Brain microvascular endothelial cell (primary cell): ENCODE measurements at places on chromosomes 7 and 10.

- DNase-seq = no peak
Measured at GRCh38 chr7:156768698-156769472, 124.1 kb downstream of the LMBR1 start.

DNA sequence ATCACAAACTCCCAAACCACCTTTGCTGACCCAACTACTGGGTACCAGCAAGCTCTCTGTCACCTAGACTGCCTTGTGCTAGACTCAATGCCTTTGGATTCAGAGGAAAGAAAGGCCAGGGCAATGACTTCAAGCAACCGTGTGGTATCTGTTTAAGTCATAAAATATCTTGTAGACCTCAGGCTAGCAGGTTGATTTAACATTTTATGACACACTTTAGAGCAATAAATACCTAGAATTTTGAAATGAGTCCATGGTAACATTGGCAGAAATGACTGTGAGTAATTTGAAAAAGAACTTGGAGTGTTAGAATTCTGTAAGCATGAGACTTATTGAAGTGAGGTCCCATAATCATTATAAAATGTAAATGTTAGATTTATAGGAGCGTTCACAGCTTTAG is 87.2 kb downstream of the TWIST1 start:
- DNase-seq = no peak

- peak; percentile 36 for DNase-seq
Measured at GRCh38 chr10:84706875-84707274, 378.5 kb downstream of the CCSER2 start.

DNA sequence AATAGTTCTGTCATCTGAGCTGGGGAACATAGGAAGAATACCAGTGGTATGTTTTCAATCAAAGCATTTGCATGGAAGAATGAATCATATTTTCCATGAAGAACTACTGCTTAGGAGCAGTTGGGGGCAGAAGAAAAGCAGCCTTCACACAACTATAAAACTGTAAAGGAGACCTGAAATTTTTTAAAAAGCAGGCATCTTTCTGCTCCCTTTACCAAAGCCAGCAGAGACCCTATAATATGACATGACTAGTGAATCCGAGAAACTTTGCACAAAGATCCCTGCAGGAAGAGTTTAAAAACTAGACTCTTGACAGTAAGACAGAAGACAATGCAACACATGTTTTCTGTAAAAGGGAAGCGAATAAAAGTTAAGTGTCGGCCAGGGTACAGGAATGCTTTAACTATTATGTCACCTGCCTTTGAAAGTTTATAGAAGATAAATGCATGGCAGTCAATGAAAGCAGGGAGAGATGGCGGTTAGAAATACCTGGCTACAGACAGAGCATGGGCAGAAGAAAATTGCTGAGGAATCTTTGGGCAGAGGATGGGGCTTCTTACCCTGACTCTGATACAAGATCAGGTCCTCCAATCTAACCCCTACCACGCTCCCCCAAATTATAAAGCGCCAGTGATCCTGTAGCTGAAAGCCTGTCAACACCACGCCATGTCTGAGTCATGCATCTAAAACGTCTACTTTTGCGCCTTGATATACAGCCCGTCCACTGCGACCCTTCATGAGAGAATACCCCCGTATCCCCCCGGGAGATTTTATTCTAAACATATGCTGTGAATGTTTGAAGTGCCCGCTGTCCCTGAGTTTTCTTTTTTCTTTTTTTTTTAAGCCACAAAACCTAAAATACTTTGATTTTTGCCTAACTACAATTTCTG is 93.1 kb downstream of the GLI3 start:
- DNase-seq = peak; percentile 15

GRCh38 chr10:69398466-69398865 is 18.3 kb downstream of the TACR2 start:
- DNase-seq = no peak

GRCh38 chr7:55078465-55079372 is 59.9 kb downstream of the EGFR start:
- DNase-seq = no peak

GRCh38 chr10:36119455-36119854 is 477.4 kb upstream of the FZD8 start:
- DNase-seq = no peak
